ENCODE measurements at places on chromosomes 13 and 19. TPM values are rescaled to one million over a fixed set of nuclear protein-coding genes. Genes with fewer than 3 reads are reported as not detected.

DNA sequence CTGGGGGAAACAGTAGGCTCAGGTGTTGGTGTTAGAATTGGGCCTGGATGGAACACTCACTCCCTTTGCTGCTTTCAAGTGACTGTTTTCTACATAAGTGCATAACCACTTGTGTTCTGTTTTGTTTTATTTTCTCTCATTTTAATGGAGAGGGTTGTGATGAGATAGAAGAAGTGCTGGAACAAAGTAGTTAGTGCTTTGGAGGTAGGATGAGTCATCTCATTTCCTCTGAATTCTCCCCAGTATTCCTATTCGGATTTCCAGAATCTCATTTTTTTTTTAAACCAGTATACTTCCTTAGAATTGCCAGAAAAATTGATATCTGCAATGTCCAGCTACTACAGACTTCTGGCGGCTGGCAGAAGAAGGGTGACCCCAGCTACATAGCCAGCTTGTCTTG lies 575.9 kb downstream of the MYO16 start:
- H3K36me3 ChIP-seq = peaks cover 18% of the 10 kb centered on the region
- no peaks in the 10 kb centered on the region for H3K27me3 ChIP-seq
- no peak for DNase-seq

Gene SIGLEC5
- not detected for total RNA-seq

Gene ZNF99
- total RNA-seq = not detected

DNA sequence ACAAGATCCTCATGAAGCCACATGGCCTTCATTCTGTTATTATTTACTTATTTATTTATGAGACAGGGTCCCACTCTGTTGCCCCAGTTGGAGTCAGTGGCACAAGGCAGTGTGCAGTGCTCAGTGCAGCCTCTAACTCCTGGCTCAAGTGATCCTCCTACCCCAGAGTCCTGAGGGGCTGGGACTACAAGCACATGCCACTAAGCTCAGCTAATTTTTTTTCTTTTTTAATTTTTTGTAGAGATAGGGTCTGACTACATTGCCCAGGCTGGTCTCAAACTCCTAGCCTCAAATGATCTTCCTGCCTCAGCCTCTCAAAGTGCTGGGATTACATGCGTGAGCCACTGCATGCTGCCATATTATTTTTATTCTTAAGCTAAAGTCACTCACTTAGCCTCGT lies 241.4 kb downstream of the UQCRFS1 start:
- H3K36me3 ChIP-seq = no peaks in the 10 kb centered on the region
- DNase-seq = no peak

GRCh38 chr19:2033825-2034159 lies 17.3 kb downstream of the MKNK2 start:
- H3K27ac ChIP-seq = no peak overlapping the region
- no peaks in the 10 kb centered on the region for H3K36me3 ChIP-seq
- H3K4me3 ChIP-seq = no peak overlapping the region
- H3K4me1 ChIP-seq = peaks cover 19% of the 10 kb centered on the region
- DNase-seq = no peak
- H3K27me3 ChIP-seq = no peaks in the 10 kb centered on the region
